ENCODE measurements at places on chromosomes 4 and X.

DNA sequence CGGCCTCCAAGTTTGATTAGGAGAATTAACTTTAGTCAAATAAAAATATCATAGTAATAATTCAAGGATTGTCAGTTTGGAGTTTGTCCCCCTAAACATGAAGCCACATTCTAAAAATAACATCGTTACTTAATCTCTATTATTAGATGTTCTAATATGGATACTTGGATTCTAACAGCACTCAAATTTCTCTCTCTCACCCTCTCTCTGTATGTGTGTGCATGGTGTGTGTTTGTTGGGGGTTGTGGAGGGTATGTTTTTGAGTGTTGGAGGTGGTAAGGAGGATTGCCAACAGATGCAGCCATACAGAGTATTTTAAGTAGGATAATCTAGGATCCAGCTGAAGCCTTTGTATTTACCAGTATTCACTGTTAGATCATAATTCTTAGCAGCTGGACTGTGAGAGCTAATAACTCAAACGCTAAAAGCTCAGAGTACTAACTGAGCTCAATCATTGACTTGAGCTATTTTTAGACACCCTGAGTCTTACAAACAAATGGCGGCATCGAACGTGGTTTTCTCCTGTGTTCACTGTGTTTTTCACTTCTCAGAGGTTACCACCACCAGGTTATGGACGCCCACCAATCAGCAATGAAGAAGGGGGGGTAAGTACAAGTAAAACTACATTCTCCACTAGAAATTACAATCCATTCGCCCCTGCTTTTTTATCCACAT is 8.8 kb downstream of the ENAM start:
- DNase-seq: no peak

DNA sequence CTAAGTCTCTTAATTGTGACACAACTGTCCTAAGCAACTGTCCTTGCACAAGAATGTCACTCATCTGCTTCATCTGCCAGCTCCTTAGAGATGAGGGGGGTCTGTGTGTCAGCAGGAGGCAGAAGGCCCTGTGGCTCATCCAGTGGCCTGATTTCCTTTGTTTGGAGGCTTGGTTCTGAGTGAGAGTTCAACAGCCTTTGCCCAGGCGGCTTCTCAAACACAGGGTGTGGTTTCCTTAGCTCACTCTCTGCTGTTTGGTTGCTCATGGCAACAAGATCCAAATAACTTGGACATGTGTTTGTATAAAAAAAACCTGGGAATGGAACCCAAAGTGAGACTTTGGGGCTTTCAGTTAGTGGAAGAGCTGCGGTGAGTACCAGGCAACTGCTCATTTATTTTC is 46.6 kb downstream of the MAP7D3 start:
- no peak for DNase-seq

GRCh38 chr4:63036159-63036866 is 1372.9 kb downstream of the TECRL start:
- no peak for DNase-seq

- no peak for DNase-seq
Measured at GRCh38 chrX:154602226-154602625, 16.9 kb downstream of the CTAG1B start.

GRCh38 chr4:36773467-36773866 is 471.1 kb upstream of the NWD2 start:
- DNase-seq: no peak

DNA sequence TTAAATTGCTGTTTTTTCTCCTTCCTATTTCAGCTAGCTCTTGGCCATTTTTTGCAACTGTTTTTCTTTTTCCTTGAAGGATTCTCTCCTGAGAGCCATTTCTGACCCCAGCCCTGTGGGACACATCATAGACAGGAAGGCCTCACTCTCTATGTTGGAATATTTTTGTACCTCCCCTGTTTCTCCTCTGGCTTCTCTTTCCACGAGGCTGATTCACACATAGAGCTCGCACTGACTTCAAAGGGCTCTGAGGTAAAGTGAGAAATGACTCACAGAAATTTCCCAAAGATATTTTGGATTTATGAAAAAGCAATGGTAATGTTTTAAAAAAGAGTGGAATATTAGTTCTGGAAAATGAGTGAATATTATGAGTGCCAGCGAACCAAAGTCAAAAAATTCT is 181.7 kb upstream of the IGFBP7 start:
- DNase-seq: no peak

DNA sequence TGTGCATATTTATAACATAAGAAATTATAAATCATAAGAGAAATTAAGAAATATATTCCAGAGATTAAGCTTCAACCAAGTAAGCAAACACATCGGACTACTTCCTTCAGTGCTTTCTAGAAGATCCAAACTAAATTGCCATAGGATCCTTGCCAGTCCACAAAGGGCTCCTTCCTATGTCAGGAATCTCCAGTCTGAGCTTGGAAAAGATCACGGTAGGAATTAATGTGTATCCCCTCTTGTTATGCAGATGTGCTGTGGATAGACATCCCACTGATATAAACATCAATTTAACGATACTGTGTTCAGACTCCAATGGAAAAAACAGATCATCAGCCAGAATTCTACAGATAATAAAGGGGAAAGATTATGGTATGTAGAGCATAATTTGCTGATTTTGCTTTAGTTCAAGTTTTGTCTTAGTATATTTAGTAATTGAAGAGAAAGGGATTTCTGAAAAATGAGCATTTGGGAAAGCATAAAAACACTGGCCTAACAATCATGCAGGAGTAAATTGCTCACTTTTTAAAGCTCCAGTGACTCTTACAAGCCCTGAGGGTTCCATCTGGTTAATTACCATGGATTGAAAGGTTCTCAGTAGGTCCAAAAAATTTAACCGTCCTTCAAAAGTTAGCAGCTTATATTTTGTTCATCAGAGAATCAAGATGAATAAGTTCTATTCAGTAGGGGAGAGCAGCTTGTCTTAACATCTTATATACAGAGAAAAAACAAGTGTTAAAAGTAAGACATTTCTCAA is 65.9 kb downstream of the HHIP start:
- DNase-seq: no peak

DNA sequence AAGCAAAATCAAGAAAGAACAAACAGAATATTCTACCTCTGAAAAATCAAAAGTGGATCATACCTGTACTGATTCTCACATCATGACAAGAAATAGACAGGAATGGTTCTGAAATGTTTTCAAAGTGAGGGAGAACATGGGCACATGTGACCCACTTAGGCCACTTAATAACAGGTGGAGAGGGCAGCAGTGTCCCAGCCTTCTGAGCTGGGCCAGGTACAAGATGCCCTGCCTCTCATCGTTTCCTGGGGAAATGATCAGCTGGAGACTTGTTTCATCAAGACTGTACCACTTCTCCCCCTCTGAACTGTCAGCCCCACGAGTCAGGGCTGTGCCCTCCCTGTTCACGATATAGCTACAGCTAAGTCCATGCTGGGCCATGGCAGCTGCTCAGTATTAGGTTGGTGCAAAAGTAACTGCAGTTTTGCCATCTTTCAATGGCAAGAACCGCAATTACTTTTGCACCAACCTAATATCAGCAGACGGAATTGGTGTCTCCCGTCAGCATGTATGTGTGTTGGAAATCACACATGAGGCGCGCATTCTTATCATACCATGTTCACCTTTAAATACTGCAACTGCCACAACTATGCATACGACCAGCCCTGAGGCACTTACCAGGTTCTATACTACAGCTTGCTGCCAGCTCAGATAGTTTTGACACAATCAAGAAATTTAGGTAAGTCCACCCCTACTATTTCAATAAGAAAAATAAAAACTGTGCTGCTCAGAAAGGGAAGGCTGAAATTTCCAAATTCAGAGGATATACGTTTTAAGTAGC is 71.4 kb downstream of the GATB start:
- DNase-seq: no peak

- no peak for DNase-seq
Measured at GRCh38 chr4:124389591-124389990, 322.9 kb downstream of the ANKRD50 start.

GRCh38 chr4:177699365-177700213 is 257.4 kb upstream of the AGA start:
- DNase-seq: no peak

- no peak for DNase-seq
Measured at GRCh38 chr4:116005037-116005805, 891.8 kb upstream of the NDST4 start.

DNA sequence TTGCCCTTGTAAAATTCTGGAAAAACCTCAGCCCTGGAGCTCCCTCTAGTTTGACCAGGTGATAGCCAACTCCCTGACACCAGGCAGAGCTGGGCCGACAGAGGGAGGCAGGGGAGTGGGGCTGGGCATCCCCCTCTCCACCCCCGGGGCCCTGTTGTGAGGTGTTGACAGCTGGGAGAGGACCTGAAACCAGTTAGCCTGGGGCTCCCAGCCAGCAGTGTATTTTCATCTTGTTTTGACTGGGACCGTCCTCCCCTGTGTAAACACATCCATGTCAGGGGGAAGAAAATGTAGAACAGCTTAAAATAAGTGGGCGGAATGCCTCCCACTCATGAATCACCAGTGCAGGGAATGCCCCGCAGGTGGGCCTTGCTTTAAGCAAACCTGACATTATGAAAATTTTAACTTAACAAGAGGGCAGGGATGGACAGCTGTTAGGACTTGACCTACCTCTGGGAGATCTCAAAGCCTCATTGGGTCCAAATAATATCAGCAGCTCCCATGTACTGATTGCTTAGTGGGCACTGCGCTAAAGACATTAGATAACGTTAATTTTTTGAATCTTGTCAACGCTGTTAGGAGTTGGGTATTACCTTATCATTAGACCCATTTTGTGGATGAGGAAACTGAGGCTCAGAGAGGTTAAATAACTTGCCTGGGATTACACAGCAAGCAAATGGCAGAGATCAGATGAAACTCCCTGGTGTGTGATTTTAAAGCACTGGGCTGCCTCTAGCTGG is 45.9 kb downstream of the TSC22D3 start:
- DNase-seq: no peak

DNA sequence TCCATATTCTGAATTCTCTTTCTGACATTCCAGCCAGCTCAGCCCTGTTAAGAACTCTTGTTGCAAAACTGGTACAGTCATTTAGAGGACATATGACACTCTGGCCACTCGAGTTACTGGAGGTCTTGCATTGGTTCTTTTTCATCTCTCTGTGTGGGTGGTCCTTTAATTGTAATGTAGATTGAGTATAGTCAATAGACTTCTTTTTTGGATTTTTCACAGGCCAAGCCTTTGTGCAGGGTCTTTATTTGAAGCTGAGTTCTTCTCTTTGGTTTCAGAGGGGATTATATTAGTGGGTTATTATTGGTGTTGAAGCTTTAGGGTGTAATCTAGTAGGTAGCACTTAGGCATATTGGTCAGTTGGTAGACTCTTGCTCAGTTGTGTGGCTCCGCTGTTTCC is 118.0 kb upstream of the GIMD1 start:
- DNase-seq: no peak

DNA sequence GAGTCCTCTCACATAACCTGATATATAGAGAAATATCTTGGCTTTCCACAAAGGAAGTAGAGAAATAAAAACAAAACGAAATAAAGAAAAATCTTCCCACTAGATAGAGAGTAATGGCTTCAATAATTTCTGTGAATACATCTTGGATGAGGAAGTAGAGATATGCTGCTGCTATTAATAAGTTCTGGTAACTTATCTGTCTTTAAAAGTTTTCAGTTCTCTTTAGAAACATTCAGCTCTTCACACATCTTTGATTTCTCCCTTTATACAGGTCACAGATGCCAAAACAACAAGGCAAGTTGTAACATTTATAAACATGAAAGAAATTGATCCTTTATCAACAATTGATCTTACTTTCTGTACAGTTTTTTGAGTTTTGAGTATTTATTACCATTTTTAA is 615.8 kb downstream of the TRAM1L1 start:
- DNase-seq: no peak

- DNase-seq: no peak
Measured at GRCh38 chr4:181468451-181468850, 774.8 kb upstream of the TENM3 start.

DNA sequence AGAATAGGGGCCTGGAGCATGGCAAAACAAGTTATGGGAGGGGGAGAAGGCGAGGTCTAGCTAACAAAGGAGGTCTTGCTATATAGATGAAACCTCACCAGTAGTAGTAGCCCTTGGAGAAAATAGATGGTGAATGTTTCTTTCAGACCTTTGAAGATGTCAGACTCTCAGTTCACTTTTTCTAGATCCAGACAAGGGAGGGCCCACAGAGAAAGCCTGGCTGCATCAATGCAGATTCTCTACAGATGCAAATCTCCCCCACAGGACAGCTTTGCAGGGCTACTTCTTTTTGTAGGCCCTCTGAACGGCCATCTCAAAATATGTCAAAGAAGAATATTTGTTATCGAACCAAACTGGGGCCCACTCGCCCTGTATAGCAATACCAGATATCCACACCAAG is 159.7 kb downstream of the ANK2 start:
- DNase-seq: no peak

DNA sequence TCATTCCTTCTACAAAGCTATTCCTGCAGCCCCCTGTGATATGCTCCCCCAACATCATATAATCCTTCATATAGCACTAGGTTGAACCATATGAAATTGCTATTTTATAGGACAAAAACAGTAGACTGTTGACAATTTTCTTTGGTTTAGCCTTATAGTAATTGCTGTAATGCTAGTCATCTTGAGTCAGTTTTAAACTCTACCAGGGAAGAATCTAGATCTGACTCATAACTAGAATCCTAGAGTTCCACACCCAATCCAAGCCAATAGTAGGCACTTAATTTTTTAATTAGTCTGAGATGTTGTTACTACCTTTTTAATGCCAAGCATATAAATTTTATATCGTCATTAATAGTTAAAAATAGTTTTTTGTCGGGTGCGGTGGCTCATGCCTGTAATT is 136.8 kb downstream of the CHRNA9 start:
- no peak for DNase-seq

DNA sequence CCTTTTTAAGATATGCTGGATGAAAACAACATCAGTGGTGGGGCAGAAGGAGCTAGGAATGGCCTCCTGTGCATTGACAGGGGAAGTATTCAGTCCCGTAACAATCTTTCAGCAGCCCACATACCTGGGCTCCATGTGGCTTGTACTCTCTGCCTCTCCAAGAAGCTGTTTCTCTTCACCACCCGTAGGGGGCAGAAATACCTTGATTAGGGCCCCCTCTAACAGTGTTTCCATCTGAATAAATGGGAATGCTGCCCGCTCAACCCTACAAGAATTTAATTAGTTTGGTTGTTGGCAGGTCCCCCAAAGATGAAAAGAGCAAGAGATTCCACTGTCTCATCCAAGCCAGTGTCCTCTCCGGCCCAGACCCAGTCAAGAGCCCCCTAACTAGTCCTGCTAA is 155.2 kb downstream of the SMIM20 start:
- DNase-seq: no peak

GRCh38 chrX:10017872-10018271 is 50.7 kb downstream of the CLDN34 start:
- no peak for DNase-seq

DNA sequence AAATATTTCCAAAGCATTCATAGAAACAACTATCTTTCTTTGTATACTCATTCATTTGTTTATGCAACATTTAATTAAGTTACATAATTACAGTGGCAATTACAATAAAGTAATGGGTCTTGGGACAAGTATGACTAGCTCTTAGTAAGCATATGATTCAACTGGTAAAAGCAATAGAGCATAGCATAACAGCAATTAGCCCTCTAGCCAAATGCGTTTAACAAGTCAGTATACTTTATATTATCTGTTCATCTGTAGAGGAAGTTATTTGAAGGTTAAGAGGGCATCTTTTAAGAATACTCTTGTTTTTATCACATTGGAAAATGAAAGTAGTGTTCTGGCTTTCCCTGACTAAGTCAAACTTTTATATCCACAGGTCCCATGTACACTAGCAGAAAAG is 198.1 kb upstream of the UGT8 start:
- no peak for DNase-seq

All from stimulated activated CD8-positive, alpha-beta memory T cell treated with anti-CD3 and anti-CD28 coated beads, Interleukin-12 subunit alpha, Interleukin-12 subunit beta, amount 100 ng/mL, for 4 hours (primary cell).